ENCODE measurements at places on chromosomes 3 and 15.

GRCh38 chr15:60548101-60548500, 69.2 kb upstream of the ICE2 start:
- peak; percentile 80 for DNase-seq

DNA sequence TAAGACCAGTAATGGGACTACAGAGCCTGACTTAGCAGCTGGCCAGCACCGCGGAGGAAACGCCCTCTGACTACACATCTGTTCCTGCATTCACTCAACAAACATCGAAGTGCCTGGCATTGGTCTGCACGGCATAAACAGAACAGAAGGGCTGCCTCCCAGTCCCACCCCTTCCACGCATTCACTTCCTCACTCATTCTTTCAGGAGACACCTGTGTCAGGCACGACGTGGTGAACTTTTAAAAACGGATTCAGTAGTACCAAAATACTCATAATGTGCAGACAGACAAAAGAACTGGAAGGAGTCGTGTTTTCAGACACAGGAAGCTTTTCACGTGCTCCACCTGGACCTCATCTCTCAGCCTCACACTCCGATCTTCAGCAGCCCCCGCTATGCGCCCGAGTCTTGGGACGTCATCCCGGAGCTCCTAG, 123.3 kb downstream of the XXYLT1 start:
- DNase-seq: peak; percentile 33

GRCh38 chr15:80984856-80985255, 4.8 kb downstream of the MESD start:
- no peak for DNase-seq

DNA sequence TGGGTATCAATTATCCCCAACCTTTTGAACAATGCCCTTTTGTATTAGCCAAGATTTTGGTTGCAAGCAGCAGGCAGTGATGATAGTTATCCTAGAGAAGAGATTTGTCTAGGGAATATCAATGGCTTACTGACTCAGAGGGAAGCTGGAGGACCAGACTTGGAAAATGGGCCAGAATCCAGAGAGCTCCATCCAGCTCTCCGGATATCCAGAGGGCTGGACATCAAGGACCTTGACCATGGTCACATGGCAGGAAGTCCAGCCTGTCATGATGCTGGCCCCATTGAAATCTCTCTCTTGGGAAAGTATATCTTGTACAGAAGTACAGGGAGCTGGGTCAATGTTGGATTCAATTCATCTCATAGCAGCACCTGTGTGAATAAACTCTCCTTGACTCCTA, 148.5 kb upstream of the PDZRN3 start:
- no peak for DNase-seq

- no peak for DNase-seq
Measured at GRCh38 chr15:57419335-57419734, 43.0 kb downstream of the CGNL1 start.

DNA sequence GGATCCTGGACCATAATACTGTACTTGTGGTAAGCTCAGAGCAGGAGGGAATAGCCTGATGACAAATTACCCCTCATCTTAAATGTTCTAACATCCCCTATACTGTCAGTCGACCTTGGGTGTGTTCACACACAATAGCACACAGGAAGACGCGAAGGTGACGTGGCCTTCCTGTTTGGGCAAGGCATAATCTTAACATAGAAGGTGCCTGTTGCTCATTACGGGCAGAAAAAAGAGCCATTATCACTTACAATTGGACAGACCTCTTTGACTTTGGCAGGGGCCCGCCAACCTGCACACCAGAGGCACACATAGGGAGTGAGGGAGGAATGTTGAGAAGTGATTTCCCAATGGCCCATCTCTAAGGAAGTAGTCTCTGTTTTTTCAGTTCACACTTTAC, 144.2 kb downstream of the ANO10 start:
- DNase-seq: peak; percentile 57

DNA sequence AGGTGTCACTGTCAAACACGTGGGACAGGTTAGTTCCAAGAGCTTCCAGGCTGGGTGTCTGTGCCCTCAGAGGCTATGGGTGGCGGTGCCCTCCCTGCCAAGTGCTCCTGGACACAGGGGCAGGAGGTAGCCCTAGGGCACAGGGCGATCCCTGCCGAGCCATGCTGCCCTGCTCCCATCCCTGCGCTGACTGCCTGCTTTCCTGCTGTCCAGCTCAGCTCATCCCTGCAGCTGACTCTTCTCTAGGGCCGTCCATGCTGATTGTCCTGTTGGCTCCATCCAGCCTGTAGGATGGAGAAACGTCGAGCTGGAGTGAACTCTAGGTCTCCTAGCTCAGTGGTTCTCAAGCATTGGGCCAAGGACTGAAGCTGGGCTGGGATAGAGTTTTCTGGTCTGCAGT, 3.7 kb downstream of the PDIA5 start:
- no peak for DNase-seq

DNA sequence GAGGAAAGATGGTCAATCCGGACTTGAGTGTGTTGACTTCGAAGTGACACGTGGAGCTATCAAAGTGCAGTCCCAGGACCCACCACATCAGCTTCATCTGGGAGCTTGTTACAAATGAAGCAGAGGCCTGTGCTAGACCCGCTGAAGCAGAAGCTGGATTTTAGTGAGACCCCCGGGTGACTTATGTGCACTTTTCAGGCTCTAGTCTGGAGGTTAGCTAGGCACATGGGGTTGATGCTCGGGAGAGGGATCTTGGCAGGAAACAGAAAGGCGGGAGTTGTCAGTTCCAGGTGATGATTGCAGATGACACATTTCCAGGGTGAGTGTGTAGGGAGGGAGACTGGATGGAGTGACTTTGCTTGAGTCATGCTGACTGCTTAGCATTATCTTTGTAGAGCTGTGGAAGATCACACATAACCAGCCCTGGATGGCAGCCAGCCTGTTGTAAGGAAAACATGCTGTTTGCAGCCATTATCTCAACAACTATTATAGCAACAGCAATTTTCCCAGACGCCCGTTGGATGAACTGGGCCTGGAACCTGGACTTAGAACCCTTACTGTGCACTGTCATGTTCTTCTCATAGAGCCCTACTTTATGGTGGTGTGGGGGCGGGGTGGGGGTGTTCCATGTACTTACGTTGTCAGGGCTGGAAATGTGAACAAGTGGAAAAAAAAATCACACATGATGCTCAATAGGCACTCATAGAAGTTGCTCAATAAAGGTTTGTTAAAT, 122.4 kb downstream of the THSD4 start:
- DNase-seq: no peak

- DNase-seq: no peak
Measured at GRCh38 chr15:38084289-38084688, 149.8 kb downstream of the TMCO5A start.

- DNase-seq: peak; percentile 37
Measured at GRCh38 chr3:124928333-124929202, 6.0 kb downstream of the MUC13 start.

DNA sequence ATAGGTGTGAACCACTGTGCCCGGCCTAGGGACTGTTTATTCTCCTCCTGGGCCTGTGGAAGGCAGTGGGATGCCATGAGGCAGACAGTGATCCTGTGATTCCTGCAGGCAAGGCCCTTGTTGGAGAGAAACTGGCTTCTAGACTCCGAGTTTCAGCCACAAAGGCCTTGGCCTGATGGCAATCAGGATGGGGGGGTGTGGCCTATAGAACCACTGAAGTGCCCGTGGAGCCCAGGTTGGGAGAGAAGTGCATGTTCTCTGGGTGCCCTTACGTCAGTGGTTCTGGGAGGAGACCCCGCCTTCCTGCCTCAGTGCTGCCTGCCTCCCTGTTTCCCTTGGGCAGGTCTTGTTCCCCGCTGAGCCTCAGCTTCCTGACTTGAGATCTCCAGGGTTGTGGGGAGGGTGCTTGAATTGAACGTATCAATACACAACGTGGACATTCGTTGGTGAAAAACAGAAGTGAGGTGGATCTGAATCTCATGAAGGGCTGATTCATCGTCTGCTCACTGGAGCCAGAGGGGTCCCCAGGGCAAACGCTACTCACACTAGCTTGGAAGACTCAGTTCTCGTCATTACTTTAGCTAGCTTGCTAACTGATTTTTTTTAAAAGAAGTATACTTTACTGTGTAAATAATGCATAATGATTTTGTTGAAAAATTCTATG, 31.8 kb downstream of the IRAK2 start:
- no peak for DNase-seq

Measured in stimulated activated naive CD8-positive, alpha-beta T cell treated with anti-CD3 and anti-CD28 coated beads, Interleukin-15, amount 100 ng/mL, for 72 hours (primary cell).